ENCODE measurements at places on chromosomes 7 and 10.

GRCh38 chr7:38123494-38123893 lies 54.6 kb upstream of the STARD3NL start:
- DNase-seq, result no peak

DNA sequence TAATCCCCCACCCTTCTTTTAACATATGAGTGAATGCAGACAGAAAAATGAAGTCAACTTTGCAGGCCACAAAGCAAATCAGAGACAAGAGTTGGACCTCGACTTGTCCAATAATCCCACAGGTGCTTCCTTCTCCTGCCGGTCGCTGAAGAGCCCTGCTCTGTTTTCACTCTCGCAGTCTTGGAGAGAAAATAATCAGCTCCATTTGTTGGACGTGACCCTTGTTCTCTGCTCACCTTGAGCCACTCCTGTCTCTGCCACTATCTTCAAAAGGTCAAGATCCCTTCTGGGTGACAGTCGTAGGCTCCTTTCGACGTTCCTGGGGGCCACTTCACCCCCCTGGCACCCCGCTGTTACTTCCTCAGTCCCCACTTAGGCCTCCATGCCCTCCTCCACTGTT lies 2.8 kb upstream of the KLF6 start:
- DNase-seq, result no peak

- DNase-seq, result no peak
Observed at GRCh38 chr7:102466097-102466496, 1.3 kb downstream of the LRWD1 start.

- no peak for DNase-seq
Observed at GRCh38 chr10:61970182-61971002, 68.9 kb downstream of the ARID5B start.

DNA sequence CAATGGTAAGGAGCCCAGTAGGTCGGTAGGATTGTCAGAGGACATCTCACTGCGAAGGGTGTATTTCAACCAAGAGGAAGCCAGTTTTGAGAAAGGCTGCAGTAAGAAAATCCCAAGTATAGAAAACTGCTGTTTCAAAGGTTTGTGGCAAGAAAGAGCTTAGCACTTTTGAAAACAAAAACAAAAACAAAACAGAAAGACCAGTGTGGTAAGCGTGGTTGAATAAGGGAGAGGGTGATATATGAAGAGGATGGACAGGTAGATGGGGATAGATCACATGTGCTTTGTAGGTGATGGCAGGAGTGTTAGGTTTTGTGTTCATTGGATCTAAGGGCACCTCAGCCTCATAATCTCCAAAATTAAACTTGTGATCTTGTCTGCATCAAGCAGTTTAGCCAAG lies 141.6 kb upstream of the WNT16 start:
- no peak for DNase-seq

DNA sequence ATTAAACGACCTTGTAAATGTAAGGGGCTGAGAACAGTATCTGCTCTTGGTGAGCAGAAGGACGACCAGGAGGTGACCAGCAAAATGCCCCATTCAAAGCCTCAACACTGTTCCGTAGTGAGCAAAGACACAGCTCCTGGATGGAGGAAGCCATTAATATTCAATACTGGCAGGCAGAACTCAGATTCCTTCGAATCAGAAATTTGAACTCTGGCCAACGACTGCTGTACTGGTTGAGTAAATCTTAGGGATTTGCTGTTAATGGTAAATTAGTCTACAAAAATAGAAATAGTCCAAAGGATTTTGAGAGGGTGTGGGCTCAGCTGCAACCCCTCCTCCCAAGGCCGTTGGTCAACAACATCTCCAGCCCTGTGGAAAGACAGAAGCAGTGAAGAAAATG lies 130.5 kb upstream of the PFKP start:
- DNase-seq, result no peak

- DNase-seq, result no peak
Observed at GRCh38 chr7:78492146-78492545, 693.6 kb downstream of the PHTF2 start.

- DNase-seq, result peak; percentile 68
Observed at GRCh38 chr10:74156919-74157289, 5.9 kb downstream of the ADK start.

DNA sequence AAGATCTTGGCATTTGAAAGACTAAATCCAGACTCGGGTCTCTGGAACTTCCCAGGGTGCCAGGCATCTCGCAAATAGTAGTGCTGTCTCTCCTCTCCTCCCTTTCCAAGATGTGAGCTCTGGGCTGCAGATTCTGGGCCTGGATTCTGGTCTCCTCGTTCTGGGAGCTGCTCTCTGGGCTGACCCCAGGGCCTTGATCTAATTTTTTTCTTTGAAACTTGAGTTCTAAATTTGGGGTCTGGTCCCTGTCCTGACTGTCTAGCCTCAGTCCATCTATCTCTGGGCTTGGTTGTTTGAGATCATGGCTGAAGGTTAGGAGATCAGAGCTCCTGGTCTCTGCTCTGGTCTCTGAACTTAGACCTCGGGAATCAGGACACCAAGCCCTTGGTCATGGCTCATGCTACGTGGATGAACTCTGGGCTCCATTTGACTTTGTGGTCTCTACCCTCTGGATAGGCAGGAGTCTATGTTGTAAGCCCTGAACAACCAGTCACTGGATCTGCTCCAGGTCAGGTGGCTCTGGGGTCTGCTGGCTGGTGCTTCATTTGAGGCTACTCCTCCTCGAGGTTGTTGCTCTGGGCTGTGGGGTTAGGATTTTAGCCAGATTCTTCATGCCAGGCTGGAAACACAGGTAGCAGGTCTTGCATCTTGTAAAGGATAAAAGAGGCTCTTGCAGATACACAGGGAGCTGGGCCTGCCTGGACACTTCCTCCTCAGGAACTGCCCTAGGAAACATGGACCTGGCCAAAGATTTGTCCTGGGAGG lies 8.0 kb upstream of the MBL2 start:
- DNase-seq, result no peak

DNA sequence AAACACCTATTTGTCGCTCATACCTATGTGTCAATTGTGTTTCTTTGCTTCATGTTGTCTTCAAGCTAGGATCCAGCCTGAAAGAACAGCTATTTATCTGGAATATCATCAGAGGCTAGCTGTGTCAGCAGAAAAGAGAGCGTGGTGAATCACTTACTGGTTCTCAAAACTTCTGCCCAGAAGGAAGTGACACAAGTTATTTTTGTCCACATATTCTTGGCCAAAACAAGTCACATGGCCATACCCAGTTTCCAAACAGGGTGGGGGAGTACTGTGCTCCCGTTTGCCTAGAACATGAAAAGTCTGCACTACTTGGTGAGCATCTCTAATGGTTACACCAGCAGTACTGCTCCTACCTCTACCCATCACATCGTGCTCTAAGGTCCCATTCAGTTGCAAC lies 160.9 kb upstream of the CSTF2T start:
- no peak for DNase-seq

DNA sequence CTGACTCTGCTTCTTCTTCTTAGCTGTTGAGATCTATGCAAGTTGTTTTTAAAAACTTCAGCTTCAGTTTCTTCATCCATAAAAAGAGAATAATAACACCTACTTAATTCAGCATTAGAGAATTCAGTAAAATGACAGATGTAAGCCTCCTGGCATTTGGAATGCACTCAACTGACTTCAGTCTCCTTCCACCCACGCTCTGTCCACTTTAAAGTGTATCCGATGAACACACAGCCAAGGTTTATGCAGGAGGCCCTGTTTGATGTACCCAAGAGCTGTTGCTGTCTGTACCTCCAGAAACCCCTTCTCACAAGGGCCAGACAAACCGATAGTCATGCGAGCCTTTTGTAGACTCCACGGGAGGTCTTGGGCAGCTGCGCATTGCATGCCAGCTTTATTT lies 27.1 kb upstream of the SLC35B4 start:
- DNase-seq, result no peak

GRCh38 chr7:112160771-112161150 lies 45.4 kb downstream of the DOCK4 start:
- no peak for DNase-seq

GRCh38 chr7:132745510-132745909 lies 169.2 kb upstream of the PLXNA4 start:
- no peak for DNase-seq

- DNase-seq, result no peak
Observed at GRCh38 chr7:77184463-77184862, 15.2 kb downstream of the FGL2 start.

- no peak for DNase-seq
Observed at GRCh38 chr7:156968183-156968582, 18.7 kb downstream of the NOM1 start.

GRCh38 chr10:100046021-100046486 lies 35.6 kb downstream of the CPN1 start:
- peak; percentile 67 for DNase-seq

- DNase-seq, result peak; percentile 43
Observed at GRCh38 chr7:52017802-52018679, 701.4 kb upstream of the COBL start.

- DNase-seq, result no peak
Observed at GRCh38 chr7:13541326-13541725, 448.1 kb downstream of the ETV1 start.

DNA sequence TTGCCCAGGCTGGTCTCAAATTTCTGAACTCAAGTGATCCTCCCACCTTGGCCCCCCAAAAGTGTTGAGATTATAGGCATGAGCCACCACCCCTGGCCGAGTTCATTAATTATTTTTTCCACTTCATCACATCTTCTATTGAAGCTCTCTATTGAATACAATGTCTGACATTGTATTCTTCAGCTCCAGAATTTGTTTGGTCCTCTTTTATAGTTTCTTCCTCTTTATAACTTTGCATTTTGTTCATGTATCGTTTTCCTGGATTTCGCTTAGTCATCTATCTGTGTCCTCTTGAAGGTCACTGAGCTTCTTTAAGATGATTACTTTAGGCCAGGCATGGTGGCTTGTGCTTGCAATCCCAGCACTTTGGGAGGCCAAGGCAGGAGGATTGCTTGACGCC lies 30.2 kb downstream of the NOM1 start:
- no peak for DNase-seq

- DNase-seq, result no peak
Observed at GRCh38 chr7:87154166-87154565, 1.9 kb downstream of the DMTF1 start.

GRCh38 chr10:28295336-28295735 lies 7.5 kb downstream of the MPP7 start:
- DNase-seq, result no peak

GRCh38 chr10:77889277-77889903 lies 37.2 kb downstream of the DLG5 start:
- no peak for DNase-seq

DNA sequence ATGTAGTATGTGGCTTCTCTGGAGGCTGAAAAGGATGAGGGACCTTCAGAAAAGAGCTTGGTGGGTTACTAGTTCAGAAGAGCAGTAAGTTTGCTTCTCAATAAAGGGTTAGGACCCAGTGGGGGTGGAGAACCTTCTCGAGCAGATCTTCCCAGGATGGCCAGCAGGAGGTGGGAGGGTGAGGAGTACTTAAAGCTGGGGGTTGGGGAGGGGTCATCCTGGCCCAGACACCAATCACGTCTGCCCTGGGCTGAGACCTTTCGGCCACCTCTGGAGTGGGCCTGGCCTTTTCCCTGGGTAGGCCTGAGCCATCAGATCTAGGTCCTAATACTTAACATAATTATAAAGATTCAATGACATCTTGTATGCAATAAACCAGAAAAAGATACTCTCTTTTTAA lies 149.0 kb upstream of the TCF7L2 start:
- no peak for DNase-seq

GRCh38 chr7:129150199-129150996 lies 5.9 kb downstream of the TSPAN33 start:
- peak; percentile 73 for DNase-seq

- DNase-seq, result peak; percentile 12
Observed at GRCh38 chr10:63633677-63634487, 112.7 kb downstream of the REEP3 start.

DNA sequence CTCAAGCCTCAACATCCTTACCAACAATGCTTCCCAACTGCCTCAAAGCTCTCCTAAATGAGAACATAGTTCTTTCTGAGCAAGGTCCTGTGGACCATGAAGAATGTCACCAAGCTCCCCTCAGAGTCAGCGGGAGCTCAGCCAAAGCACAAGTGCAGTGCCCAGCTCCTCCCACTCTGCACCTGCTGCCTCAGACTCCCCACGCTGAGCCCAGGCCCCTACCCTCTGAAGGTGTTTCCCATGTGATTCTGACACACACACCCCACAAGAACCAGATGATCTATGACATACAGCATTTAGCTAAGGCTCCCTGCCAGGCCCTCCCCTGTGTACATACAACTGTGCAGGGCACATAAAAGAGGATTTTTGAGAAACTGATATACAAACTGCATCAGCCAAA lies 19.2 kb downstream of the ERCC6 start:
- no peak for DNase-seq

DNA sequence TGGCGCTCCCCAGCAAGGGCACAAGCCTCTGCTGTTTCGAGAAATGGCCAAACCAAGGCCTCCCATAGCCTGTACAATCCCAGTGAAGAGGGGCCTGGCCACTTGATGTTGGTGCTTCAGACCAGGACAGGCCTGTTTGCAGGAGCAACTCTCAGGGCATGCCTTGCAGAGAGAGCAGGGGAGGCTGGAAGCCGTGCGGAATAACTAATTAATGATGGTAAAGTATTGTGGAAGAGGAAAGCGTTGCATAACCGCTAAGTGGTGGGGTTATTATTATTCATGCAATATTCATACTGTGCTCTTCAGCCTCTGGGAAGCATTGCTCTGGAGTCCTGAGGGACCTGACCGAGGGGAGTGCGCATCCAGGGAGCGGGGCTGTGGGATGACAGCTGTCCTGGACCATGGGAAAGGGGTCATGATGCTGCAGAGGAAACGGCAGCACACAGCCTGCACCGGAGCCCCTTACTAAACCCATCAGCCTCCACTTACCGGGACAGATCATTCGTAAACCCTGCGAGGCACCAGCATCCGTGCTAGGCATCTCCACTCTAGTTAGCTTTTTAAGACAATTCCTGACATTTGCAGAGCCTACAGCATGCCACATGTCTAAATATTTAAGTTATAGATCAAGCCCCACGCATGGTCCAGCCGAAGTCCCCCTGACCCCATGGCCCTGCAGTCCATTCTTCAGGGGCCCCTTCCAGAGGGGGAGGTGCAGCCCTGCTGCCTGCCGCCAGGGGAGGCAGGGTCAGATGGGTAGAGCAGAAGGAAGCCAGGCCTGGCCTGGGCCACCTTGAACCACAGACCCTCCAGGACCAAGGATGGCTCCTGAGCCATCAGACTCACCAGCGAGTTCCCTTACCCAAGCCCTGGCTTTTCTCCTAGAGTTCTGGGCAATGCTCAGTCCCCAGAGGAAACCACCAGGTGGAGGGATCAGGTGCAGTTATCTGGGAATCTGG lies 11.6 kb downstream of the TMEM273 start:
- no peak for DNase-seq

DNA sequence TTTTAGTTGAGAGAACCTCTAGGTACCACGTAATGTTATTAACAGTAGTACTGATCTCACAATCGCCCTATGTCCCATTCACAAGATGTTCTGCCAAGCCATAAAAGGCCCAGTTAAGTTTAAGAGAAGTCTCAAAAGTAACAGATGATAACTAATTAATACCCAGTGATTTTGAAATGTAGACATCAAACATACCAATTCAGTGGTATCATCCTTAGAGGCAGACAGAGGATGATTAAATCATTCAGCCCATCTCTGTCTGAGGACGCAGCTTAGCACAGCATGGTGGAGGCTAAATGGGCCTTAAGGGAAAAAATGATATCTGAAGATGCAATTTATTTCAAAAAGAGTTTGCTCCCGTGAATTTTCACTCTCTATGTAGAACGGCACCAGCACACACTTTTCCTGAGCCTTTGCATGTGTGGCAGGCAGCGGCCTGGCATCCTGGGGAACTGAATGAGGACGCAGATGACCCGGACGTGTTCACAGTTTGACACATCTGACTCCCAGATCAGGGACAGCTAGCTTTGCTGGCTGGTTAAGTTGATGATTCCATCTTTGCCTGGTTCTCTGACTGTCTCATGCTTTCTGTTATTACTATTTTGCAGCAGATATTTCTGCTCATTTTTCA lies 13.4 kb downstream of the EGFR start:
- no peak for DNase-seq

All from CMK (cell line).